Activated CD4-positive, alpha-beta T cell treated with anti-CD3 and anti-CD28 coated beads for 1 hour (primary cell): ENCODE measurements at places on chromosomes 13 and 19.
A peak's percentile ranks its signal among the peaks of the same experiment; 100 is the strongest.

- no peak for DNase-seq
These were observed 111.5 kb upstream of the FREM2 start for GRCh38 chr13:38575427-38575826.

GRCh38 chr19:17116996-17117702 lies 41.6 kb downstream of the MYO9B start:
- no peak for DNase-seq

DNA sequence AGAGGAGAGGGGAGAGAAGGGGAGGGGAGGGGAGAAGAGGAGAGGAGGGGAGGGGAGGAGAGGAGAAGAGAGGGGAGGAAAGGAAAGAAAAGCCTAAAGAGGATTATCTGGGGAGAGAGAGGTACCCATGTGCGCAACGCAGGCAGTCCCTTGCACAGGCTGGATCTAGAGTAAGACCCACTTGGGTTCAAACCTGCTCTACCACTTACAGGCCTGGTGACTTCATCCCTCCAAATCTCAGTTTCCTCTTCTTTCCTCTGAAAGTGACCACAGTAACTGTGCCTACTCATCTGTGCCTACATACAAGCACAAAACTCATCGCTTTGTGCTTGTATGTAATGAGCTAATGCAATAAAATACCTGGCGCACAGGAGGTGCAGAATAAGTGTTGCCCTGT lies 732 bp upstream of the MAP1S start:
- DNase-seq = no peak

GRCh38 chr13:110273254-110273653 lies 33.7 kb downstream of the COL4A1 start:
- no peak for DNase-seq

DNA sequence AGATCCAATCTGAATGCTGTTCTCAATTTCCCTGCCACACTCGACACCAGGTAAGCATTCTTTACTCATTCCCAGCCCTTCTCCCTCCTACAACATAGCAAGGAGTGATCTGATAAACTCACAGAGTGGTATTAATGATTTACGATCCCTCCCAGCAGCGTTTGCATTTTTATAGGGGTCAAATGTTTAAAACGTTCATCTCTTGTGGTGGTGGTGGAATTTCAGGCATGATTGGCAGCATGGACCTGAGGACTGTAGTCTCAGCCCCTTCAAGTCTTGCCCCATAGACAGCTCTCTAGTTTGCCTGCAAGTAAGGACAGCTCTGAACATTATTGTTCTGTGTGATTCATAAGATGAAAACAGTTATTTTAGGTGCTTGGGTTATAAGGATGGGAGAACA lies 565.7 kb downstream of the EFNB2 start:
- no peak for DNase-seq

DNA sequence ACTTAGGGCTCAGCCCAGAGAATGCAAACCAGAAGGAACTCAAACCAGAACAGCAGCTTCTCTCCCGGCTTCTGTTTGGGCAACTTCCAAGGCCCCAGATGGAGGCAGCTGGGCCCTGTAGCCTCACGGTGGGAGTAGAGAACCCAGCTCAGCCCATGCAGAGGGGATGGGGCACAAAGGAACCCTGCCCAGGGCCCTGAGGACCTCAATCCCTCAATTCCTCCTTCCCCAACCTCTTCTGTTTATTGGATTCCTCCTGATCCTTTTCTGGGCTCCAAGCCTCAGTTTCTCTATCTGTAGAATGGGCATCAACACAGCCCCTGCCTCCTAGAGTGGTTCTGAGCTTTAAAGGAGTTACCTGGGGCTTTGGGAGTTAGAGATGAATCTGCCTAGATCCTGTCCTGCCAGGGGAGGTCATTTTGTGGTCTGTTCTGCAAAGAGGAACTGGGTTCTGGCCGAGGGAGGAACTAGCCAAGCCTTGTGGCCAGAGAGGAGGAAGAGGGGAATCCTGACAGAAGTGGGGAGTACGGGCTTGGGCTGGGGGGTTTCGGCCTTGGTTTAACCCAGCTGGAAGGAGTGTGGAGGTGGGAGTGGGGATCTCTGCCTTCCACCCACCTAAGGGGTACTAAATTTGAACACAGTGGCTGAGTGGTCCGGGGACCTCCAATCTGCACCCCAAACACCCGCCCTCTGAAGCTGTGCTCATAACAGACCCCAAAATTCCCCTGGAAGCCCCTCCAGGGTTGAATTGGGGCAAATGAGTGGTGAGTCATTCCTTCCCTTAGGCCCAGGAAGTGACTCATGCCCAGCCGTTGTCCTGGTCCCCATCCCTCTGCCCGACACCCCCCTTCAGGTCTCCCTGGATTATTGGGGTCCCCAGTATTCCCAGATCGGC lies 2.7 kb downstream of the ADGRE5 start:
- peak; percentile 61 for DNase-seq

GRCh38 chr19:49853852-49854377 lies 3.0 kb downstream of the PTOV1 start:
- no peak for DNase-seq

GRCh38 chr13:52128714-52129700 lies at the start of gene NEK5:
TSS of gene NEK5 (minus strand) at chr13:52129073. CDS start at chr13:52127482, 1,591 bp downstream.
- peak; percentile 18 for DNase-seq

DNA sequence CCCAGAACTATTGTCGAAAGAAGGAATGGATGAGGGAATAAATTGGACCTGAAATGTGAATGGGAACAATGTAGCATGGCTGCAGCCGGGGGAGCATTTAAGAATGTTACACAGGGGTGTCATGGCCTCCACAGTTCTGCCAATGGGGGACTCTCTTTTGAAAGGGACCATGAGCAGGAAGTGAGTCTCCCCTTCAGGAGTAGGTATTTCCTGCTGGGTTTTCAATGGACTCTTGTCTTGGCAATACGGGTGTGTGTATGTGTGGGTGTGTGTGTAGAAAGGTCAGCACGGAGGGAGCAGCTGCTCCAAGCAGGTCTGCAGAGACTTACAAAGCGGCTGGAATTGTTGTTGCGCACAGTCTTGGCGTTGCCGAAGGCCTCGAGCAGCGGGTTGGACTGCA lies 24.4 kb downstream of the MYO1F start:
- DNase-seq = no peak

GRCh38 chr19:17339088-17339741 lies 1.9 kb downstream of the GTPBP3 start:
- DNase-seq = no peak

DNA sequence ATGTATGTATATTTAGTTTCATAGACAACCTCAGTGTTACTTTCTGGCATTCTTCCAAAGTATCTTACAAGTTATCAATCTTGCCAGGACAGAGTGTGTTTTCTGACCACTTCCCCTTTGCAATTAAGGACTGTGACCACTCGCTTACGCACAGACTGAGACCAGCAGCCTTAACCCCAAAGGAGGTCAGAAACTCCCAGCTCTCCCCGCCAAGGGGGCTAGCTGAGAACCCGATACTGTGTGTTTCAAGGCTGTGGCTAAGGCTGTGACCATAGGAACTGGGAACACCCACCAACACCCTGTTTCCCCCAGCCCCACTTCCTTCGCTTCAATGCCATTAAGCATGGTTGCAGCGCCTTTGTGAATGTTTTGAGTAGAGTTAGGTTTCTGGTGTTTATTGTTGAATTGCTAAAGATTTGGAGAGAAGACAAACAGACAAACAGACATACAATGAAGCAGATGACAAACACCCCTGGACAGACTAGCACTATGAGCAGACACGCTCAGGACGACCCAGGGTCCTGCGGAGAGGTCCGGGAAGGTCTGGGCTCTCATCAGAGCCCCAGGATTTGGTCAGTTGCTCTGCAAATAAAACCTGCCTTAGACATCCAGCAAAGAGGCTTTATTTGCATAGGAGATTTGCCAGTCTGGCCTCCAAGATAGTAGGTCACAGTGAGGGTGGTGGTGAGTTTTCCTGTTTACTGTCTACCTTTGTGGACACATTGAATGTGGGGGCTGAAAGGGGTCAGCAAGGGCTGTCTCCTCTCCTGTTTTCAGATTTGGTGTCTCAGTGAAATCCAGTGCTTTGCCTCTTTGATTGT lies 25.0 kb upstream of the TNFSF11 start:
- no peak for DNase-seq
